ENCODE measurements at places on chromosomes 13 and 19. TPM values are rescaled to one million over a fixed set of nuclear protein-coding genes. Genes with fewer than 3 reads are reported as not detected.

GRCh38 chr19:38073841-38074685 is 150.0 kb downstream of the DPF1 start:
- DNase-seq, result no peak

DNA sequence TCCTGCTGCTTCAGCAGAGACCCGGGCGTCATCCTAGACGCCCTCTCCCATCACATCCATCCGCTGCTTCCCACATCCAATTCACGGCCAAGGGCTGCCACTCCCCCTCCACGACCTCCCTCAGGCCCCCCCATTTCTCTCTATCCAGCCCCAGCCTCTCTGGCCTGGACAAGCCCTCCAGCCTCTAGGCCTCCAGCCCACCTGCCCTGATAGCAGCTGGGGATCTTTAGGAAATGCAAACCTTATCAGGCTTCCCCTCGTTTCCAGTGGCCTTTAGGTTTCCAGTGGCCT is 51.6 kb downstream of the PEPD start:
- DNase-seq, result no peak

DNA sequence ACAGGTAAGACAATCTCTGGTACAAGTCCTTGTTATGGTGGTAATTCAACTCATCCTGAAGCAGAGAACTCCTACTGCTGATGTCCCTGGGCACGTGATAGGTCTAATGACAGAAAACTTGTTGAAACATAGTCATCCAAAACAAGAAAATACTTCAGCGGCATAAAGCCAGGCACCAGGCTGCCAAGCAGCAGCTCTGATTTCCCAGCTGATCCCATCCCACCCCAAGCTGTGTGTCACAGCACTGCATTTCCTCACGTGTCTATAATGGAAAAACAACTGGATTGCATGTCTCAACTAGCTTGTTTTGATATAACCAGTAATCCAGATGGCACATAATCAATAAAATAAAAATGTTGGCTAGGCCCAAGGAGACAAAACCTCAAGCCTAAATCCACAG is 64.8 kb downstream of the MIPEP start:
- DNase-seq, result no peak

DNA sequence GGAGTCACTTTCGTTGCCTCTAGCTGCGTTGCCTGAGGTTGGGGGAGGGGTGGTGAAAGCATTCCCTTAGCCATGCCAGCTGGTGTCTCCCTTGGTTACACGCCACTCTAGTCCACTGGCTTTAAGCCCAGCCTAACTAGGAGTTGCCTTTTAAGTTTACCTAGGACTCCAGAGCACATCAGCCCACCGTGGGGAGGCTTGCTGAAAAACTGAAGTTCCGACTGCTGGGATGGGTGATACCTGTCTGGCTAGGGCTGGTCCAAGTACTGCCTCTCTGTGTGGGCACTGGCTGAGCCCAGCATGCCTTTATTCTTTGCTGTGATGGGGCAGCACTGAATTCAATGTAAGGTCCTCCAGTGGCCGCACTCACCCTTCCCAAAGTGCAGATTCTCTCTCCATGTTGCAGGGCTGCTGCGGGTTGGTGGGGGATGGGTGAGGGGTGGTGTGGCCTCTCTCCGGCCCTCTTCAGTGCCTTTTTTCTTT is 11.8 kb upstream of the CEACAM1 start:
- DNase-seq, result no peak

DNA sequence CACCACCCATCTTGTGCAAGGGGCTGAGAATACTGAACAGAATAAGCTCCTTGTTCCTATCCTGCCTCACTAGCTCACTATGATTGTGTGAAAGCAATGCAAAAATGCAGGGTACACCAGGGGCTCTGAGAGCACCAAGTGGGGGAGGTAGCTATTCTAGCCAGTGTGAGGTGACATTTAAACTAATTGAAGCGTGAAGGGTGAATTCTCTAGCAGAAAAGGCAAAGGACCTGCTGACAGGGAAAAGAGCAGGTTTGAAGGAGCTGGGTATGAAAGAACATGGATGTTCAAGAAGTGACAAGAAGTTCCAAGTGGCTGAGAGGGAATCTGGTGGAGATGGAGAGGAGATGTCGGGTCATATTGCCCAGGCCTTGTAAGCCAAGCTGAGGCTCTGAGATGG is 64.2 kb downstream of the SIAH3 start:
- DNase-seq, result no peak

DNA sequence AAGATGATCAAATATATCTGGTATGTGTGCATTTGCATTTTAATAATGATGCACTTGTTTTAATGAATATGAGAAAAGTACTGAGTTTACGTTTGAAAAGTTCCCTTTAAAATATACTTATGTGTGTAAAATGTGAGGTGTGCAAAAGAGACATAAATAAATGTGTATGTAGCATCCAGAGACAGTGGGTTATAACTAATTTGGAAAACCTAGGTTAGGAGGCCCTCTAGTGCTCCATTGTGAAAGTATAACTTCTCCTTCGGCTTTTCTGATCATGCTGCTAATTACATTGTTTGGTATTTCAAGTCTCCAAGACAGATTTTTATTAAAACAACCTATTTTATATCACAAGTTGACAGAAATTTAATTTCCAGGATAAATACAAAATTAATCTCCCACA is 30.1 kb downstream of the SCEL start:
- DNase-seq, result peak; percentile 13

- no peak for DNase-seq
Measured at GRCh38 chr19:10468133-10468532, 35.0 kb downstream of the KEAP1 start.

DNA sequence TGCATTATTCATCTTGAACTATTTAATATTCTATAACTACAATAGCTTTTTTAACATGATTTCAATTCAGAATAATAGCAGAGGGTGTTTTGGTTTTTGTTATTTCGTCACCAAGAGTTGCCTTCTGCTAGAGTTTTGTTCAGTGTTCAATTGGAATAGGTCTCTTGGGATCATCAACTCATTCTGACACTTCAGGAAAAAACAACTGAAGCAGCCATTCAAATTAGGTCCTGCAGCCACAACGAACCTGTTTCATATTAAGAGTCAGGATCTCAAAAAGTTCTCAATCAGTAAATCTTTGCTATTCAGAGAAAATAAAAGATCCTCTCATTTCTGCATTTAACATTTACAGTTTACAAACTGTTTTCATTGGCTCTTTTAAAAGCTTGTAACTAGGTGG is 2.4 kb upstream of the CHAMP1 start:
- no peak for DNase-seq

DNA sequence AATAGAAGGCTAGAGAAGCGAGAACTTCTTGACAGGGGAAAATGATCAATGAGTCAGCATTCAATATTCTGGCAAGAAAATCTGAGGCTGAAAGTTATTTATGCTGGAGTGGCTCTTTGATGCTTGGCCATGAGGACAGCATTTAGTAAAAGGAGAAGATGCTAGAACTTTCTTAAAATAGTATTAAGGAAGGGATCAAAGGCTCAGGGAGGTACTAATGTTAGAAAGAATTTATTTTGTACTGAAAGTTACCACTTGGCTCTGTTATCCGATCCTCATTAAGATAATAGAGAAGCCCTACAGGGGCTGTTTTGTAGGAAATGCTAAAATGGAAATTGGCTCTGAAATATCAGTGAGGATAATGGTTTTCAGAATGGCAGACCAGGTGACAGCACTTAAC is 1774.6 kb upstream of the PCDH20 start:
- DNase-seq, result no peak

- no peak for DNase-seq
Measured at GRCh38 chr13:91596842-91597241, 198.4 kb downstream of the GPC5 start.

DNA sequence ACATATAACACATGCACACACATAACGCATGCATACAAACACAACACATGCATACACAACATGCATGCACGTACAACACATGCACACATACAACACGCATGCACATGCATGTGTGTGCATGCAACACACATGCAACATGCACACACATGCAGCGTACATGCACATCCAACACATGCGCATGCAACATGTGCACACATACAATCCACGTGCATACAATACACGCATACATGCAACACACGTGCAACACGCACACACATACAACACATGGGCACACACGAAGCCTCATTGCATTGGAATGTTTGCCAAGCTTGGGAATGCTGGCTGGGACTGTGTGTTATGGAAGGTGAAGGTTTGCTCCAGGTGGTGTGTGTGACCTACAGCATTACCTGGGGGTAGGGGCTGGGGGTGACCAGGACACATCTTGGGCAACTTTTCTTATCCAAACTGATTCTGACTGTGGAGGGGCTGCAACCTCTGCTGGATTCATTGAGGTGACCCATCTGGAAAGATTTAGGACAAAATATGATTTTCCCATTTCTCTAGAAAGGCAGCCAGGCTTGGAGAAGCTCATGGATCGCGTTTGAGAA is 58.9 kb downstream of the SPACA7 start:
- no peak for DNase-seq

GRCh38 chr19:48396016-48396823 is 2.8 kb downstream of the GRIN2D start:
- DNase-seq, result no peak

DNA sequence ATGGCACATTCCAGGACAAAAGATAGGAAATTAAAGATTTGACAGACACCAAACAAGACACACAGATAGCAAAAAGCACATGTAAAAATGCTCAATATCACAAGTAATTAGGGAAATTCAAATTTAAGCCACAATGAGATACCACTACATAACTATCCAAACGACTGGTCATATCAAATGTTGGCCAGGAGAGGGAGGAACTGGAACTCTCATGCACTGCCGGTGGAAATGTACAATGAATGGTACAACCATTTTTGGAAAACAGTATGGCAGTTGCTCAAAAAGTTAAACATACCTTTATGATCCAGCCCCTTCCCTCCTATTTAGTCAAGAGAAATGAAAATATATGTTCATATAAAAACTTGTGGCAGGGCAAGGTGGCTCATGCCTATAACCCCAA is 36.8 kb upstream of the CYP2S1 start:
- DNase-seq, result no peak

DNA sequence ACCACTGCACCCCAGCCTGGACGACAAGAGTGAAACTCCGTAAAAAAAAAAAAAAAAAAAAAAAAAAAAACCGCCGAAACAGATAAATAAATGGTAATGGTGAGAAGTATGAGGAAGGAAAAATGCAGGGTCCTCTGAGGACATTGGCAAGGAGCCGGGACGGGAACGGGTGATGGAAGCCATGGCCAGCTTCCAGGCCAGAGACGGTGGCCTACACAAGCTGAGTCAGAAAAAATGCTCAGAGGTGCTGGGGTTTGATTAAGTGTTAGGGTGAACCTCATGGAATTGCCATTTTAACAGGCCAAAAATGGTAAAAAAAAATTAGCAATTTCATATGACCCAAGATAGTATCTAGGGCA is 866 bp upstream of the ZSWIM4 start:
- DNase-seq, result peak; percentile 91

DNA sequence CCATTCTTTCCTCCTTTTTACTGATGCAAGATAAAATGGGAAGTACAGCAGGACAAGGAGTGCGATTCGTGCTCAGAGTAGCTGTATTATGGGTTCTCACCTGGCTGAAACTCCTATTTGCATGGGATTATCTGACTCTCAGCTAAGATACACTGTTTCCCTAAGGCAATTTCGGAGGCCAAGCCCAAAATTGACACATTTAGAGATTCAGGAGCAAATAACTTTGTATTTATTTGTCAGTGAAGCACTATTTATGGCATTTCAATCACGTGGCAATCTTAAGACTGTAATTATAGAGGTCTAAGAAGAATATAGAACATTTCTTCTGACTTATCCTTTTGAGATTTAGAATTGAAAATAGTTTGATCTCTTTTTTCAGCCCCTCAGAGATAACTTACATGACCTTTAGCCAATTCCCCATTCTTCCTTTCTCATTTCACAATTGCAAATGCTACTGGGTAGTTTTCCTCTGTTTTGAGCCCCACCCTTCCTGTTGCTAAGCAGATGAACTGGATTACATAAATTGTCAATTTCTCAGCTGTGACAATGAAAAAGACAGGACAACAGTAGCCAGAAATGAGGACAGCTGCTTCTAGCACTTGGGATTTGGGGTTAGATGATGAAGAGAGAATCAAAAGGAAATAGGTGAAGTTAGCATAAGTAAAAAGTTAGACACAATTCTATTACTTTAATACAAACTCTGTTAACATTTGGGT is 122.7 kb upstream of the FRY start:
- DNase-seq, result no peak

GRCh38 chr19:16025108-16026101 is 50.9 kb upstream of the TPM4 start:
- DNase-seq, result peak; percentile 64

- DNase-seq, result peak; percentile 89
Measured at GRCh38 chr19:31378404-31378803, 29.2 kb upstream of the TSHZ3 start.

DNA sequence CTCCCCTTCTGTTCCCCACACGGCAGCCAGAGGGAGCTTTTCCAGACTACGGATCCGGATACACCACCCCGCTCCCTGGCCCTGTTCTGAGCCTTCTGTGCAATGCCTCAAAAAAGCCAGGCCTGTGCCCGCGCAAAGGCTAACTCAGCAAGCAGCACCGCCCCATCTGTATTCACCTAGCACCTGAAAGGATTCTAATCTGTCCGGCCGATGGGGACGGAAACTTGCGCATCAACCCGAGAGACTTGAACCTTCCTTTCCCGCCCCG is 589 bp downstream of the ZBTB45 start:
- peak; percentile 82 for DNase-seq

DNA sequence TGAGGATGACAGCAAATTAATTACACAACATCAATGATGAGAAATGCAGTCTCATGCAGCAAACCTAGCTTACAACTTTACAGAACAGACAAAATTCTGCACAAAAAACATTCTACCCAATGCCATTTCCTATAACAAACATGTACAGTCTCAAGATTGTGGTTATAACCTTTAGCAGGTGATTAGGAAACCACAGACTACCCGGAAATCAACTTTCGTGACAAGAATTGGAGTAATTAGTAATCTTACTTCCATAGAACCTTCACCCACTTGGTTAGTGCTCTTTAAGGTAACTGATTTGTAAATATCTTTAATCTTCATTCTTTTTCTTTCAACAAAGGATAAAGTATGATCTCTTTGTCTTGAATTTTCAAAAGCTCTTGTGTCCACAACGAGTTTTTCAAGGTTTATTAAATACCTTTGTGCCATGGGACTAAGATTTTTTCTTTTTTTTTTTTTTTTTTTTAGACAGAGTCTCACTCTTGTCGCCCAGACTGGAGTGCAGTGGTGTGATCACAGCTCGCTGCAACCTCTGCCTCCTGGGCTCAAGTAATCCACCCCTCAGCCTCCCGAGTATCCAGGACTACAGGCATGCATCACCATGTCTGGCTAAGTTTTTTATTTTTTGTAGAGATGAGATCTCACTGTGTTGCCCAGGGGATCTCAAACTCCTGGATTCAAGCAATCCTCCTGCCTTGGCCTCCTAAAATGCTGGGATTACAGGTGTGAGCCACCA is 78.8 kb downstream of the MAP4K1 start:
- no peak for DNase-seq

The S1PR4 gene
- total RNA-seq, result not detected

The CBY2 gene
- not detected for total RNA-seq

The FAM216B gene
- total RNA-seq, result not detected

The ARHGAP35 gene
- total RNA-seq, result 20.3 TPM

The TMTC4 gene
- 11.3 TPM for total RNA-seq

Data from Daoy (cell line).